ENCODE measurements at places on chromosomes 1 and 21. TPM values are rescaled to one million over a fixed set of nuclear protein-coding genes. Genes with fewer than 3 reads are reported as not detected.

DNA sequence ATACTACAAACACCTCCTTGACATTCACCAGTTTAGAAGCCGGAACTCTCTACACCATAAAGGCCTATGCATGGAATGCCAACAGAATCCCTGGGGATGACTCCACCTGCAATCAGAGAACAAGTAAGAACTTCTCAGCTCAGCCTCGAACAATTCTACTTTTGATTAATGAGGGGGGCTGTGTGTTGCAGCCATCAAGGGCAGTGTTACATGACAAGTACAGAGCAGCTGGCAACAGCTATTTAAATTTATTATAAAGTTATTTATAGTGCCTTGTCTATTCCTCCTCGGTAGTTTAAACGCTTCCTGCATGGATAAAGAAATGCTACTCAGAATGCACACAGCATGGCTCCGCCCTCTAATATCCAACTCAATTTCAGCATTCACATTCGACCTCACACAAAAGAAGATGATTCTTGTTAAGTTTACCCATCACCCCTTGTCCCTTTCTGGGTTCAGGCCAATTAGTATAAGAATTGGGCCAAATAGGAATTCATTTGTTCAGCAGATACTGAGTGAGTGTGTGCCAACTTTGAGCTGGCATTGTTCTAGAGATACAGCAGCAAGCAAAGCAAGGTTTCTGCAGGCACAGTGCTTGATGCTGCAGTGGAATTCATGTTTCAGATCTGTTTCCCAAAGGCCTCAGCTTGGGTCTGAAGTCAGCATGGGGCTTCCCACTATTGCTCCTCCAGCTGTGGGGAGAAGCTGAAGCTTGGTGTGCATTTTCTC lies 6.4 kb downstream of the FNDC7 start:
- DNase-seq = no peak

GRCh38 chr1:18951818-18952391 lies 4.6 kb downstream of the IFFO2 start:
- DNase-seq = no peak

RGSL1 gene
- total RNA-seq = not detected

DNA sequence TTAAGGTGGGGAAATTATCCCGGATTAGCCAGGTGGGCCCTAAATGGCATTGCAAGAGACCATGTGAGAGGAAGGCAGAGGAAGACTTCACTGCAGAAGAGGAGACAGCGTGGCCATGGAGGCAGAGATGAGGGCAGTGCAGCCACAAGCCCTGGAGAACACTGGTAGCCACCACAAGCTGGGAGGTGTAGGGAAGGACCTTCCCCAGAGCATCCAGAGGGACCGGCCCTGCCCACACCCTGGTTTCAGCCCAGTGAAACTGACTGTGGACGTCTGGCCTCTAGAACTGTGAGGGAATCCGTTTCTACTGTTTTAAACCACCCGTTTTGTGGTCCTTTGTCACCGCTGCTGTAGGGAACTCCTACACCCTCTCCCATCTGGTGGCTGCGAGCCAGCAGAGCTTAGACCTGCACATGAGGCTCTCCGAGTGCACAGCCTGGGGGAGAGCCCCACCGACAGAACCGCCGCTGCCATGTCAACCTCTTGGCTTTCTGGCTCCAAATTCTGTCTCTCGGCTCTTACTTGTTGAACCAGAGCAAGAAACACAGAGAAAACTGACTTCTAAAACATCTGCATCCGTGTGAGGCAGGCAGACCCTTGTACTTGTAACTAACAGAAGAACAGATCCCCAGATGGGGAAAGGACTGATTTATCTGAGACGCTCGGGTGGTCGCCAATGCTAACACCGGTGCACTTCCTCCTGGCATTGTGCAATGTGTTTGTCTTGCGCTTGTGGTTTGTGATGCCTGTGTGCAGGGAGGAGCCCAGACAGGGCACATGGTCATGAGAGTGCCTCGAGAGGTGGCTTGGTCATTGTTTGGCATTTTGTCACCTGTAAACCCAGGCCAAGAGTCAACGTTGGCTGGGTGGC lies 90.8 kb upstream of the TMPRSS2 start:
- DNase-seq = no peak

PTAFR gene
- 1.8 TPM for total RNA-seq

TMCO2 gene
- not detected for total RNA-seq

DNA sequence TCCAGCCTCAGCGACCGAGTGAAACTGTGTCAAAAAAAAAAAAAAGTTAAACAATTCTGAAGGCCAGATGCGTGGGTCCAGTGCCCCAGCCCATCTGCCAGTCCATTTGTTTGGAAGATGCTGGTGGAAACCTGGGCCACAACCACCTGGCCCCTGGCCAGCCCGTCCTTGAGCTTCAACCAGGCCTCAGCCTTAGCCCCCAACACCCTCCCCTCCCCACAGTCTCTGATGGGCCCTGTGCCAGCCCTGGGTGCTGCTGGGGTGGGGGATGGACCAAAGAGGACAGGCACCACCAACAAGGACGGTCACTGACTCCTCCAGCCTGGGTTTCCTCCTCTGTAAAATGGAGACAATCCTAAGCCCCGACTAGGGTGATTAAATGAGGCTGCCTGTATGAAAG lies 19.6 kb upstream of the PLEKHG5 start:
- DNase-seq = no peak

- no peak for DNase-seq
Measured at GRCh38 chr1:47180603-47181094, 9.2 kb downstream of the PDZK1IP1 start.

- DNase-seq = no peak
Measured at GRCh38 chr1:193402977-193403376, 216.6 kb upstream of the B3GALT2 start.

GRIK3 gene
- total RNA-seq = 1.7 TPM

DNA sequence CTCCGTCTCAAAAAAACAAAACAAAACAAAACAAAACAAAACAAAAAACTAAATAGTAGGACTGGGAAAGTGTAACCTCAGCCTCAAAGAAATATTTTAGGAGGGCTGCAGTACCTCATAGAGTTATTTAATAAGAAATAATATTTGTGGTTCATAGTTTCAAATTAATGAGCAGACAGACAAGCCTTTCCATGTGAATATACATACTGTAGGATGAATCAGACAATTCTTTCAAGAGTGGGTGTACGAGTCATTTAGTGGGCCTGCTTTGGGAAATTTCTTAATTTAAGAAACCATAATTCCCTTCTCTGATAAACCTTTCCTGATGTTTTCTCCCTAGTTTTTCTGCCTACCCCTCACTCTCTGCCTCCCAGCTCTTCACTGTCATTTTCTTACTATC lies 52.5 kb downstream of the CDC14A start:
- no peak for DNase-seq

DNA sequence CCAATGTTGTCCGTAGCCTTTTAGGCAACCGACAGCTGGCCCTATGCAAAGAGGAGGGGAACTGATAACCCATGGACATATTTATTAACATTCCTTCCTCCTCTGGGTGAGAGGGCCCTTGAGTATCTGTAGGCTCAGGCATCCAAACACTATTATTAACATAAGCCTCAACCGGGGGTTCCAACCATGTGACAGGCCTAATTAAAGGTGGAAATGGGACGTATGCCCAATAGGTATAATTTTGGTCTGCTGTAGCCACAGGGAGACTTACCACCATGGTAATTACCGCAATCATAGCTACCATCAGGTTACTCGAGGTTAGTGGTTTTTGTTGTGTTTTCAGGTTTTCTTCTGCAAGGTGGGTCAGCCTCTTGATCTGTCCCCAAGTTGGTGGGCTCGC lies 5.3 kb downstream of the DAP3 start:
- DNase-seq = no peak

DNA sequence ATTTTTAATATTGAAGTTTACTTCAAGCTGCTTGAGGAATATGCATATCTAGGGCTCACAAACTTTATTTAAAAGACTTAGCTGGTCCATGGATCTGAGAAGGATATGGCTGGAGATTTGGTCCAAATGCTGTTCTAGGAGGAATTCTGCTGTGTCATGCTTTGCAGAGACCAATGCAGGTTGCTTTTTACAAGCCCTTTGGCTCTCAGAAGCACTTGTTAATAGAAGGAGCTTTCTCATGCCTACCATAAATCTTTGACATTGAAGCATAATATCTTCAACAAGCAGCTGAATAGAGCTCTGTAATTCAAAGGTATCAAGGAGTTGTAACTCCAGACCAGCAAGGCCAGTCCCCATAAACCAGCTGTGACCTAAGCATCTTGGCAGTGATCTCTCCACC lies 299.1 kb downstream of the HHAT start:
- no peak for DNase-seq

- DNase-seq = no peak
Measured at GRCh38 chr1:210571356-210572284, 242.9 kb downstream of the HHAT start.

GRCh38 chr1:167416506-167416905 lies 101.8 kb downstream of the CD247 start:
- DNase-seq = no peak

GRCh38 chr1:215617979-215618378 lies 50.9 kb downstream of the KCTD3 start:
- no peak for DNase-seq

DNA sequence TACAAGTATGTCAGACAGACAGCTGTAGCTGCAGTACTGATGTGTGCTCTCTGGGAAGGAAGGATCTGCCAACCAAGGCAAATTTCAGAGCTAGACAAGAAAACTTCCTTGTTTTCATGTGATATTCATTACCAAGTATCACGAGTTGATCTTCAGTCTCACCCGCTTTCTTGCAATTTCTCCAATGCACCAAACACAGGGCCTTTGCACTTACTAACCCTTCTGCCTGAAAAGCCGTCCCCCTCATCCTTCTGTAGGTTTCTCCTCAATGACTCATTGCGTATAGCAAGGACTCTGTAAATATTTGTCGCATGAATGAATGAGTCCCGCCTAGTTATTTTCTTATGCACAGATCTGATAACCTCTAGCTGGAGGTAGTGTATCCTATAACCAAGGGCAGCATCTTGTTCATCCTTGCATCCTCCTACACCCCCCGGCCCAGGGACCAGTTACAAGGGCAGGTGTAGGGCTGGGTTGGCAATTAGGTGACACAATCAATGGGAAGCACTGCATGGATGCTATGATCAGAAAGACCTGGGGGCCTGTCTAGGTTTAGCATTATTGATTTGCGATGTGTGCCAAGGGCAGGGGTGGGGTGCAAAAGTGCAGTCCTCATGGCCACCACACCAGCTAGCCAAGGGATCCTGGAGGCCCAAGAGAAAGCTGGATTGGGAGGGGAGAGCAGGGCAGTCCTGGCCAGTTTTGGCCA lies 51.4 kb upstream of the GPR157 start:
- DNase-seq = no peak

- no peak for DNase-seq
Measured at GRCh38 chr1:47241114-47242113, 9.4 kb upstream of the TAL1 start.

ZSWIM5 gene
- 3.4 TPM for total RNA-seq

ADAMTS4 gene
- total RNA-seq = 7.0 TPM

DNA sequence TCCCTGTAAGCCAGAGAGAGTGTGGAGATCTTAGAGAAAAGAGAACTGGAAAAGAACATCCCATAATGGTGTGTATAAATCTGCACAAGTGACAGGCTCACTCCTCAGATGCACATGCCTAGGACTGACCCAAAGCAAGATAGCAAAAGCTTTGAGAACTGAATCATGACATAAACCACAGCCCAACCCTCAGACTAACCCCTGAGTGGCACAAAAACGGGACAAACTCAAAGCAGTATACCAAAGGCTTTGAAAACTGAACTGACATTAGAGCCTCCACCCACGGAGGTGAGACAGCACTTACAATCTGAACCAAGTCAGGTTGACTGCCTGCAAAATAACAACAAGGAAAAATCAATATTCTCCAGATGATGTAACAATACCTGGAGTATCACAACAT lies 70.8 kb downstream of the TIAM1 start:
- no peak for DNase-seq

DNA sequence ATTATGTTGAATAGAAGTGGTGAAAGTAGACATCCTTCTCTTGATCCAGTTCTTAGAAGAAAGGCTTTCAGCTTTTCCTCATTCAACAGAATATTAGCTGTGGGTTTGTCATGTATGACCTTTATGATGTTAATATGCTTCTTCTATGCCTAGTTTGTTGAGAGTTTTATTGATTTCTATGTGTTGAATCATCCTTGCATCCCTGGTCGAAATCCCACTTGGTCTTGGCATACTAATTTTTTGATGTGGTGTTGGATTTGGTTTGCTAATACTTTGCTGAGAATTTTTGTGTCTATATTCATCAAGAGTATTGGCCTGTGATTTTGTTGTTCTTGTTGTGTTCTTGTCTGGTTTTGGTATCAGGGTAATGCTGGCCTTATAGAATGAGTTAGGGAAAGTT lies 20.9 kb downstream of the CD55 start:
- DNase-seq = no peak

ARHGEF2 gene
- total RNA-seq = 111 TPM

DNA sequence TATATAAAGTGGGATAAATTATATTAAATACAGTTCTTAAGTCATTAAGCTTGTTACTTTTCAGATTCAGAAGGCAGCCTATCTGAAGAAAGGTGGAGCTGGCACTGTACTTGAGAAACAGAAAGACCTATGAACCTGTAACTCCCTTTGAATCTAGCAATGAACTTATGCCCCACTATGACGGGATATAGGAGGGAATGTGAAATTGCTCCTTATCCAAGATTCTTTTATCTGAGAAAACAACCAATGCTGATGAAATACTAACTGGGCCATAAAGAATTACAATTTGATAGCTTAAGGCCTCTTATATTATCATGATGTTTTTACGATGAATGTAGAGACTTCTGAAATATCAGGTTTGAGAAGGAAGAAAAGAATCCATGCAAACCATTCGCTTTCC lies 50.1 kb downstream of the ATP1B1 start:
- no peak for DNase-seq

DNA sequence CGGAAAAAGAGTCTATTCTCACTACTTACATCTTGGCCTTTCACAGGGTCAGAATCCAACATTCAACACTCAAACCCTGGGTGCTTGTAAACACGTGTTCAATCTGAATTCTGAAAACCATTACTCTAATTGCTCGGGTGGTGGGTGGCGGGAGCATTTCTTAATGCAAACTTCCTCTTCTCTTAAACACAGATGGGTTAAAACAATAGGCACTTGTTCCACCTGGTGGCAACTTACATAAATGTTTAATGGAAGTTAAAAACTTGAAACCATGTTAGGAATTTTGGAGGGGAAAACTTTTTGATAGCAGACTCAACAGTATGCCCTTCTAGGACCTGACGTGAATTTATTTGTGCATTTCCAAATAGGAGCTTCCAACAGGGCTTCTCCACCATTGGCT lies 23.4 kb upstream of the TDRD10 start:
- no peak for DNase-seq
